ENCODE measurements at places on chromosomes 4 and X.

GRCh38 chrX:21873063-21873775 is 17.4 kb downstream of the YY2 start:
- DNase-seq = no peak

DNA sequence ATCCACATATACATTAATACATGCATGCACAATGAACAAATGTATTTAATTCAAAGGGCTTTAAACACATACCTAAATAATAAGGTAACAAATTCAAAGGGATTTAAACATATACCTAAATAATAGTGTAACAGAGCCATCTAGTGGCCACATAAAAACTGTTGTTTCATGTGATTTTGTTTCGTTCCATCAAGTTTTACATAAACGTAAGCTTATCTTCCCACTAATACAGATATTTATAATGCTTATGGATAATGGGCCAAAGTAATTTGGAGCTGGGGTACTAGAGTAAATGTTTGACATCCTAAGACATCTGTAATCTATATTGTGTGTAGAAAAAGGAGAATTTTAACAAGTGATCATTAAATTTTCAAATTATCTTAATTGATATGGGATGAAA is 82.3 kb downstream of the PRSS12 start:
- no peak for DNase-seq

DNA sequence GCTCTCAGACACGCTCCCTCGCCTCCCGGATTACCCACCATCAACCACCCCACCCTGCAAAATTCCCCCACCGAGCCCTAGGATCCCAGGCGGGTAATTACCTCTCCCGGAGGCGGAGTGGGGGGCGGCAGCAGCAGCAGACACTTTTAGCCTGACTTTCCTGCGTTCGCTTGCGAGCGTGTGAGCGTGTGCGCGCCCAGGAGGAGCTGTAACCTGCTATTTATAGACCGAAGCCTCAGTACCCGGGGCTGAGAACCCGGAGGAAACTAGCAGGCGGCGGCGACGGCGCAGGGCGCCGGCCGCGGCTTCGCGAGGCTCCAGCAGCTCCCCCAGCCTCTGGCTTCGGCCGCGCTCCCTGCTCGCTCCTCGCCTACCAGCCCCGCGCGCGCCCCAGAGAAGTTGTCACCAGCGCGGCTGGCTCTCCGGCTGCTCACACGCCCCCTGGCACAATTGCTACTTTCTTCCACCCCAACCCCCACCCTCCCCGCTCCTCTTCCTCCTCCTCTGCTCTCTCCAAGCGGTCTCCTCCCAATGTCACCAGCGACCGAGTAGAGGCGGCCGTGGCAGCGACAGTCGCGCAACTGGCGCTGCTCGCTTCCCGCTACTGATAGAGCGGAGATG is at the start of gene INPP4B:
INPP4B (minus strand) TSS at position 194 of the 621 bp plus-strand sequence.
- peak; percentile 40 for DNase-seq

GRCh38 chrX:16873106-16873505 is 2.9 kb upstream of the RBBP7 start:
- no peak for DNase-seq

GRCh38 chr4:30380404-30380998 is 339.7 kb upstream of the PCDH7 start:
- DNase-seq = no peak

- no peak for DNase-seq
Measured at GRCh38 chr4:123978637-123979036, 582.0 kb downstream of the SPRY1 start.

- DNase-seq = no peak
Measured at GRCh38 chr4:1570291-1571164, 113.6 kb downstream of the FAM53A start.

DNA sequence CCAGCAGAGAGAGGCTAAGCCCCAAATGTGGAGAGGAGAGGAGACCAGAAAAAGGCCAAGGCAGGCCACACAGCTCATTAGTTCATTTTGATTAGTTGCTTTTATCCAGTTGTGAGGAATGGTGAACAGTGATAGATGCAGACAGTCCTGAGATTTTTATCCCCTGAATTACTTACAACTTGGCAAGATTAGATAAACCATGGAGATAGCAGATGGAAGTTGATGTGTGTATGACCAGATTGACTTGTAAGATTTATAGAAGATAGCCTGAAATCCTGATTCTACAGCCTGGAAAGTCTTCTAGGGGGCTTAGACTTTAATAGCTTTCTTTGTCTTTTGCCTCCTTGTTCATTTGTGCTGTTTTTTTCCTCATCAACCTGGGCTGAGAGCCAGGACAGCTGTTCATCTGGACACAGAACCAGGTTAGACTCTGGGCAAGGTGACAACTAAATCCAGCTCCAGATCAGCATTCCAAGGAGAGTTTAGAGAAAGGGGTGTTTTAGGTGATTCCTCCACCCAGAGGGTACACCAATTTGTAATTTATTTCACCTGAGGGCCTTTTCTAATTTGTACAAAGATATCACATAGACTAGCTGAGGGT is 215.5 kb downstream of the SPATA18 start:
- DNase-seq = no peak

DNA sequence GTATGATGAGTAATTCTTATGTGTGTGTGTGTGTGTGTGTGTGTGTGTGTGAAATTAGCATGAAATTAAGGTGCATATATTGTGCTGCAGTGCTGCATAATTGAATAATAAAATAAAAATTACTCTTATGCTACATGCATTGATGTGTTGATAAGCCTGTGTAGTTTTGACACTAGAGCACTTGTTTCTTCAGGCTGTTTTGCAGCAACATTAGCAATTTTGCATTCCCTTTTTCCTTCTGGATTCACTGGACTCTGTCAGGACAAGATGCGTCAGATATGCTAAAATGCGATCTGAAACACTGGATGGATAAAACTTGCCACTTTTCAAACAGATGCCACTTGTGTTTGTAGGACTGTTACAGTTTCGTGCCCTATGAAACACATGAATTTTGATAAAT is 175.4 kb upstream of the ATP6AP2 start:
- no peak for DNase-seq

DNA sequence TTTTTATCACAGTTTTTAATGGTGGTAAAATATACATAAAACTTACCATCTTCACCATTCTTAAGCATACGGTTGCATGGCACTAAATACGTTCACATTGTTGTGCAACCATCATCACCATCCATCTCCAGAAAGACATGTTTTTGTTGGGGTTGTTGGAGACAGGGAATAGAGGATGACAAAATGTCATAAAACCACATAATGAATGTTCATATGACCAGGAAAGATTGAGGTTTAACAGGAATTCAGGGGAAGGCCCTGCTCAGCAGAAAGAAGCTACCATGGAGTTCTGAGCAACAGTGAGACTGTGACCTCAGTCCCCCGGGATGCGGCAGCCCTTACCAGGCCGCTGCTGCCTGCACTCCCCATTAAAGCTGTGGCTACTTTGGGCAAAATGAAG is 63.9 kb upstream of the TRIM2 start:
- DNase-seq = no peak
